ENCODE measurements at places on chromosomes 1 and 21. TPM values are rescaled to one million over a fixed set of nuclear protein-coding genes. Genes with fewer than 3 reads are reported as not detected.
A peak's percentile ranks its signal among the peaks of the same experiment; 100 is the strongest.

The REN gene
- not detected for total RNA-seq

The UCHL5 gene
- total RNA-seq = 41.6 TPM

The SLAMF8 gene
- total RNA-seq = not detected

- DNase-seq = no peak
Measured at GRCh38 chr1:243496187-243496646, 240.4 kb downstream of the SDCCAG8 start.

GRCh38 chr1:181159451-181160140 lies 71.1 kb downstream of the IER5 start:
- no peak for DNase-seq

- DNase-seq = peak; percentile 3
Measured at GRCh38 chr1:163361123-163361934, 39.6 kb downstream of the NUF2 start.

DNA sequence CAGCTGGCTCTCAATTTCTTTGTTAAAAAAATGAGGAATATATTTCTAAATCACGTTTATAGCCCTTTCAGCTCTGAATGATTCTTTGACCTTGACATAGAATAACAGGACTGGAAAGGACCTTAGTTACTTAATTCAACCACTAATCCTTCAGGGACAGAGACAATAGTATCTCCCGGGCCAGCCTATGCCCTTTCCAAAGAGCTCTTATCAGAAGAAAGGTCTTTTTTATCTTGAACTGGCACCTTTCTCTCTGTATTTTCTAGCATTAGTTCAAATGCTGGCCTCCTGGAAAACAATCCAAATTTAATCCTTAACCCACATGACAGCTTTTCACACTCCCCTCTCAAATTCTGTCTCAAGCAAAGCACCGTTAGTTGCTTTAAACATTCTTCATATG lies 44.8 kb upstream of the FBXO28 start:
- DNase-seq = no peak

DNA sequence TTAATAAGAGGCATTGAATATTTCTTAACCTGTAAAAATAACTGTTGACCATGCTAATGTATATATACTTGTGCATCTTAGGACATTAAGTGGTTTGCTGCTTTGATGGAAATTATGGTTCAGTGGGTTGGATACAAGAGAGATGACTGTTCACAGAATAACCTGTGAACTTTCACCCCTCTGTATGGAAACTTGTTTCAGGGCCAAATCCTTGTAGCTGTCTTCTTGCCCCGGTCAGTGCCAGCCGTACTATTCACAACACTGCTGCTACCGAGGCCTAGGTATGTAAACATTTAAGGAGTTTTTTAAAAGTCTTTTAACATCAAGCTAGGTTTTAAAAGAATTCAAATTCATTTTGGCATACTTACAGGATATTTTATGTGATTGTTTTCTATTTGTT lies 16.1 kb downstream of the DONSON start:
- DNase-seq = no peak

DNA sequence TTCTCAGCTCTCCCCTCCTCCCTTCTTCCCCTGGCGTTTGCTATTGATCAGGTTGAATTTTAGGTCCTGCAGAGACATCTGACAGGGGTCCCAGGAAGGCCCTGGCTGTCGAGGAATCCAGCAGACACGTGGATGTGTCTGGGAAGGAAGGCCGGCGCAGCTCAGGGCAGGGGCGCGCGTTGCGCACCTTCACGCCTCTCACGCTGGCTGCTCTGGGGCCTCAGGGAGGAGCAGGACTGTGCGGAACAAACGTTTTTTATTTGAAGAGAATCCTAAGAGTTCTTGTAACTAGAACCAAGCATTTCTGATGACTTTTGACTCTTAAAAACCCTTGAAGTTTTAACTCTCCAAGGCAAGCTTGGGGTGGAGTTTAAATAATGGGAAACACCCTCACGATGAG lies 54.2 kb downstream of the SLC37A1 start:
- DNase-seq = no peak

GRCh38 chr1:6912518-6912917 lies 127.3 kb downstream of the CAMTA1 start:
- DNase-seq = no peak

DNA sequence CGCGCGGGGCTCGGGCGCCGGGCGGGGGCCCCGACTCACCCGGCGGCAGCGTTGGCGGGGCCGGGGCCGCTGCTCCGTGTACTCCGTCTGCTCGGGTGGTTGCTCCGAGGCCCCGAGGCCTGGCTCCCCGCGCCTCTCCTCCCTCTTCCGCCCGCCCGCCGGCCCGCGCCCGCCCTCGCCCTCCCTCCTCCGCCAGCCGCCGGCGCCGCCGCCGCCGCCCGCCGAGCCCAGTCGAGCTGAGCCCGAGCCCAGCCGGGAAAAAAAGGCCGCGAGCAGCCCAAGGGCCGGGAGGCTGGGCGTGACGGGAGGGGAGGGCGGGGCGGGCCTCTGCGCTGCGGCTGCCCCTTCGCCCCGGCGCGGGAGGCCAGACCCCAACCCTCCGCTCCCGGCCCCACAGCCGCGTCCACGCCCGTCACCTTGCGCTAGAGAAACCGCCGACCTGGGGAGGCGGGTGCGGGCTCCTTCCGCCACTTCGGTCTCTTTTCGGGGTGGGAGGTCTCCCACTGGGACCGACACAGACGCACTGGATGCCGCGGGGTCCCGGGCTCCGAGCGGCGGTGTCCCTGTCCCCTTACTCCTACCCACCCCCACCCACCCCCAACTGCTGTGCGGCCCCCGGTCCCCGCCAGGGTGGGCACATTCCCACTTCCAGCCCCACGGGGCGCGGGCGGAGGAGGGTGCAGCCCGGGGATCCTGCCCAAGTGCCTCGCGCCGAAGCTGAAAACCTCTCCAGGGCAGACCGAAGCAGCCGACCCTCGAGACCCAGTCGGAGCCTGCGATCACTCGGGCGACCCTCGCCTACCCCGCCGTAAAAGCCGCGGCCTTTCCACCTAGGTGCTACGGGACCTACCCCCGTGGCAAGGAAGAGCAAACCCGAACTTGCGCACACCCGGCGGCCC lies at the start of gene CERS2:
Gene CERS2, minus strand, starts transcription at position 256 of the 899 bp plus-strand sequence. CDS start 5,745 bp downstream, outside the sequence.
- DNase-seq = peak; percentile 80

- peak; percentile 44 for DNase-seq
Measured at GRCh38 chr1:180231506-180231921, 1.4 kb downstream of the LHX4 start.

GRCh38 chr1:1150100-1150499 lies 23.6 kb upstream of the TTLL10 start:
- DNase-seq = no peak

DNA sequence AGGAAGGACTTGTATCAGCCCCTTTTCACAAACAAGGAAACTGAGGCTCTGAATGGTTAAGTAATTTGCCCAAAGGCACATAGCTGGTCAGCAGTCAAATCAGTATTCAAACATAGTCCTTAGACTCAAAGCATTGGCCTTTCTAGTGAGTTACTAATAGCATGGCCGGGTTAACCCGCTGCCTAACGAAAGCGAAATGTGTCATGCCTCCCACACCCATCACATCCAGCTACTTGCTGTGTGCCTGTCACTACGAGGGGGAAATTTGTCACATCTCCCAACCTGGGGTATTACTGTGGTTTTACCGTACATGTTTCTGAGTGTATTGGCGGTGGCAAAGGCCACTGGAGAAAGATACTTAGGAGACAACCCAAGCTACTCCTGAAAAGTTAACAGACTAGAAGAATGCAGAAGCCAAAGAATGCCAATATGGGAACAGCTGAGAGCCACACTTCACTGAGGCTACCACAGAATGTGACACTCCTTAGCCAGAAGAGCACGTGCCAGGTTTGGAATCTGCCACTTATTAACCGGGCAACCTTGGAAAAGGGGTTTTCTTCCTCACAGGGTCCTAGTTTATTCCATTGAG lies 363.5 kb downstream of the KCNH1 start:
- DNase-seq = no peak

- no peak for DNase-seq
Measured at GRCh38 chr1:38332649-38333310, 286.2 kb upstream of the POU3F1 start.

DNA sequence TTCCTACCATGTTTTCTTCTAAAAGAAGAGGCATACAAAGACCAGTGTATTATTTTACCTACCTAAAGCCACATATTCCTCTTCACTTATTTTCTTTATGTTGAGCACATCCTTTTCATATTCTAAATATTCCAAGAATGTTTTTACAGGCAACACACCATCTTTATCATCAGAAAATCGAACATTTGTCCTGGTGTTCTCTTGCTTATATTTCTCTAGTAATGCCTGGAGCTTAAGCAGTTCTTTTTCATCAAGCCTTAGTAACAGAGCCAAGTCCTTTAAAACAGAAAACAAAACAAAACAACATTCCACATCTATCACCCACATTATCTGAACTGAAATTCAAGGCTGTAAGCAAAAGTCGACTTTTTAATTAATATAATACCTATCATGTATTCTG lies 88.7 kb downstream of the IARS2 start:
- DNase-seq = no peak

DNA sequence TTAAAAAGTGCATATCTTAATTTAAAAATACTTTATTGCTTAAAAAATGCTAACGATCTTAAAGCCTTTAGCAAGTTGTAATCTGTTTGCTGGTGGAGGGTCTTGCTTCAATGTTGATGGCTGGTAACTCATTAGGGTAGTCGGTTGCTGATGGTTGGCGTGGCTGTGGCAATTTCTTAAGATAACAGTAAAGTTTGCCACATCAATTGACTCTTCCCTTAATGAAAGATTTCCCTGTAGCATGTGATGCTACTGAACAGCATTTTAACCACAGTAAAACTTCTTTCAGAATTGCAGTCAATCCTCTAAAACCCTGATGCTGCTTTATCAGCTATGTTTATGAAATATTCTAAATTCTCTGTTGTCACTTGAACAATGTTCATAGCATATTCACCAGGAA lies 6.8 kb upstream of the SAMD13 start:
- DNase-seq = no peak

GRCh38 chr1:41500378-41500777 lies 15.9 kb upstream of the EDN2 start:
- no peak for DNase-seq

DNA sequence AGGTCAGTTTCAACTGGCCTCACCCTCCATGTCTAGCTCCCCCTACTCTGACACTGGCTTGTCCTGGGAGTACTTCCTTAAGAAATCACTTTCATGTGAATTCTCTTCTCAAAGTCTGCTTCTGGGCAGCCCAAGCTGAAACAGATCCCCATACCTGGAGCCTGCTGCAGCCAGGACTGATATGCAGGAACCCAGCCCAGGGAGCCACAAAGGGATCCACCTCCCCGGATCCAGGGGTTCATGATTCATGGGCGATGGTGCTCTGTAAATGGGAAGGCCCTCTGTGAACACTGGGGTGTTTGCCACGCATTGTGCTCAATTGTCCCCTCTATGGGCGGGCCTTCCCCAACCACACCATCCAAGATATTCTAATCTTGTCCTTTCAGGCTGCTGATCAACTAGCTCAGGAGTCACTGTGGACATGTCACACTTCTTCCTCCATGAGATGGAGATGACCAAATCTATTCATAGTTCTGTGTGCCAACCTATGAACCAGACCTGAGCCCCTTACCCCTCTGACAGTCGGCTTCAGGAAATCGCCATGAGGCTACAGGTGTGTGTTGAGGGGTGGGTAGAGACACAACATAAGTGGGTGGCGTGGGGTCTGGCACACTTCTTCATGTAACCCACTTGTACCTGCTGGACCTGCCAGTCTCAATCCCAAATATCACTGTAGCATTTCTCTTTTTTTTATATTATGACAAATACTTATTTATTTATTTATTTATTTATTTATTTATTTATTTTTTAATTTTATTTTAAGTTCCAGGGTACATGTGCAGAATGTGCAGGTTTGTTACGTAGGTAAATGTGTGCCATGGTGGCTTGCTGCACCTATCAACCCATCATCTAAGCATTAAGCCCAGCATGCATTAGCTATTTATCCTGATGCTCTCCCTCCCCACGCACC lies 41.8 kb downstream of the RUNX3 start:
- no peak for DNase-seq

GRCh38 chr21:32035617-32036016 lies 162.8 kb downstream of the HUNK start:
- DNase-seq = no peak

DNA sequence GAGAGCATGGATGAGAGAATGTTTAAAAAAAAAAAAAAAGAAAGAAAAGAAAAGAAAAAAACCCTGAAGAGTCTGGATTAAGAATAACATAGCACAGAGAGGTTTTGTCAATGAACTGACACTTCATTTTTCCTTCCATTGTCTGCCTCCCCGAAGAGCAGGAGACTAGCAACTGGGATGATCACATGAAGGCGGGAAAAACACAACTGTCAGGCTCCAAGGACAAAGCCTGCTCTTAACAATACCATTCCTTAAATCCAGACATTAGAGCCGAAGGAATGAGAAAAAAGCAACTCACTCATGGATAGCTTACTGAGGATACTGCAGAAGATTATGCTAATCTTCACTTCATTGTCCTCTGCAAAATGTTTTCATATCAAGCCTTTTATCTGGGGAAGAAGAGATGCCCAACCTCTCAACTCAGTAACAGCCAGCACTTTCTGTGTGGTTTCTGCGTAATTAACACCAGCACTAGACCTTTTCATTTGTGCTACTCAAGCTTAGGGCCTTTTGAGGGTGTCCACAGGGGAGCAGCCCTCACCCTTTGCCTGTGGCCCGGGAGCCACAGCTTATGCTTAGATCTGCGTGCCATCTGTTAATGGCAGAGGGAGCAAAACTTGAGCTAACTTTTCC lies 182.3 kb downstream of the BARHL2 start:
- DNase-seq = no peak

- no peak for DNase-seq
Measured at GRCh38 chr1:61605607-61606321, 119.2 kb downstream of the TM2D1 start.

- DNase-seq = no peak
Measured at GRCh38 chr1:71869326-71869725, 413.0 kb downstream of the NEGR1 start.

DNA sequence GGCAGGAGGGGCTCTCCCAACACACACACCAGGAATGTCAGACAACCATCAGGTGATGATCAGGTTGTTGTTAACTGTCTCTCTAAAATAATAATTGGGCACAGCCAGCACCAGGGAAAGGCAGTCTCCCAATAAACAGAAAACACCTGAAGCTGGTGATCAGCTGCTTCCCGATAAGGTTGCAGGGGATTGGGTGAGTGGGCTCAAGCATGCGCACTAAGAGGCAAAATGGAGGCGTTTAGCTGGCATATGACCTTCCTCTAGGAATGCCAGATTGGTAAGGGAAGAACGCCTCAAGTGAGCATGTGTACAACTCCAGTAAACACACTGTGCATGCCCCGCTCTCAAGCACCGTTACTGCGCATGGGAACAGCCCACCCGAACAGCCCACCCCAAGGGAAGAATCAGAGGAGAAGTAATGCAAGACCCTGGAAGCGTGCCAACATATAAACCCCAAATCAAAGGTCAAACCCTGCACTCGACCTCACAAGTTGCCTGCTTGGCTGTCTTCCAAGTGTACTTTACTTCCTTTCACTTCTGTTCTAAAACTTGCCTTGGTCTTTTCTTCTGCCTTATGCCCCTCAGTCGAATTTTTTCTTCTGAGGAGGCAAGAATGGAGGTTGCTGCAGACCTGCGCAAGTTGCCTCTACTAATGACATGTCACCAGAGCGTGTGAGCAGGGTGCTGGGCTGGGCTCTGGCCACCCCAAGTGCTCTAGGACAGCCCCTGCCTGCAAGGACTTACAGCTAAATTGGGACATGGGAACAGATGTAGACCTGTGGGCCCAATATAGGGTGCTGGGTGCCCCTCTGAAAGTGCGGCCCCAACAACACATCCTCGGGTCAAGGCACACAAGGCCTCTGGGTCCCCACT lies 200.8 kb downstream of the RHOU start:
- DNase-seq = no peak
